ENCODE measurements at places on chromosomes 1 and 21.

GRCh38 chr21:44850208-44850800, 23.2 kb downstream of the PTTG1IP start:
- no peak overlapping the region for H3K27ac ChIP-seq
- 0 out of 2 replicates have a peak, but pooled peaks cover 1% of the 10 kb centered on the region for H3K4me1 ChIP-seq
- H3K4me3 ChIP-seq = no peak overlapping the region

- H3K27me3 ChIP-seq = no peaks in the 10 kb centered on the region
- no peaks in the 10 kb centered on the region for H3K4me1 ChIP-seq
- no peak overlapping the region for H3K27ac ChIP-seq
- DNase-seq = no peak
- H3K4me3 ChIP-seq = no peak overlapping the region
Measured at GRCh38 chr1:81585371-81585770, 215.4 kb upstream of the ADGRL2 start.

- H3K27ac ChIP-seq = no peak overlapping the region
- H3K27me3 ChIP-seq = peaks cover 2% of the 10 kb centered on the region
- no peak overlapping the region for H3K4me3 ChIP-seq
Measured at GRCh38 chr21:46092811-46093667, 4.9 kb upstream of the COL6A2 start.

GRCh38 chr1:155001425-155001674, 1.3 kb upstream of the ZBTB7B start:
- no peaks in the 10 kb centered on the region for H3K27me3 ChIP-seq
- H3K4me3 ChIP-seq = peak overlapping the region; percentile 93
- H3K36me3 ChIP-seq = no peaks in the 10 kb centered on the region
- no peak for DNase-seq

GRCh38 chr1:198848206-198848605, 209.4 kb downstream of the PTPRC start:
- H3K4me3 ChIP-seq = no peak overlapping the region
- H3K4me1 ChIP-seq = no peaks in the 10 kb centered on the region
- no peak overlapping the region for H3K27ac ChIP-seq
- no peaks in the 10 kb centered on the region for H3K27me3 ChIP-seq
- no peak for DNase-seq

DNA sequence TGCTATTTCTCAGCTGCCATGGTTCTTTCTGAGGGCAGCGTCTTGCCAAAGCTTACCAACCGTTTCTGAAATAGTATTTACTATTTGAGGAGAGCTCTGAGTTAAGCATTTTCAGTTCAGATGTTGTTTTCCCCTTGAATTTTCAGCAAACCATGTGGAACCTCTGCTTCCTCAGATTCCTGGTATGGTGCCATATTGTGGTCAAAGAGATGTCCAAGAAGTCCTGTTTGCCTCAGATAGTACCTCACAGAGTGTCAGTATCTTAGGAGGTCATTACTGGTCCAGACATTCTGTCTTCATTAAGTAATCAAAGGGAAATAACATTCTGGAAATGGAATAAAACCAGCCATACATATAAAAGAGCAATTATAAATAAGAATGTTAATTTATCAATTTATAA, 36.6 kb downstream of the VANGL2 start:
- H3K4me1 ChIP-seq = no peaks in the 10 kb centered on the region
- H3K27ac ChIP-seq = no peak overlapping the region
- no peak for DNase-seq
- H3K4me3 ChIP-seq = no peak overlapping the region

- DNase-seq = no peak
- H3K27me3 ChIP-seq = no peaks in the 10 kb centered on the region
- H3K4me3 ChIP-seq = no peak overlapping the region
Measured at GRCh38 chr1:114286179-114286578, 132.5 kb upstream of the SYT6 start.

- no peaks in the 10 kb centered on the region for H3K36me3 ChIP-seq
- no peak overlapping the region for H3K27ac ChIP-seq
- no peak overlapping the region for H3K4me3 ChIP-seq
- H3K4me1 ChIP-seq = no peaks in the 10 kb centered on the region
- DNase-seq = no peak
Measured at GRCh38 chr1:241462391-241462790, 57.2 kb downstream of the FH start.

GRCh38 chr1:27343639-27344025, 1.8 kb downstream of the SYTL1 start:
- H3K36me3 ChIP-seq = peaks cover 20% of the 10 kb centered on the region
- no peaks in the 10 kb centered on the region for H3K4me1 ChIP-seq
- peak overlapping the region; percentile 31 for H3K4me3 ChIP-seq
- no peaks in the 10 kb centered on the region for H3K27me3 ChIP-seq
- H3K27ac ChIP-seq = no peak overlapping the region

- H3K4me3 ChIP-seq = no peak overlapping the region
- DNase-seq = no peak
- no peaks in the 10 kb centered on the region for H3K4me1 ChIP-seq
- H3K27ac ChIP-seq = no peak overlapping the region
Measured at GRCh38 chr1:113534130-113534817, 144.0 kb downstream of the MAGI3 start.

DNA sequence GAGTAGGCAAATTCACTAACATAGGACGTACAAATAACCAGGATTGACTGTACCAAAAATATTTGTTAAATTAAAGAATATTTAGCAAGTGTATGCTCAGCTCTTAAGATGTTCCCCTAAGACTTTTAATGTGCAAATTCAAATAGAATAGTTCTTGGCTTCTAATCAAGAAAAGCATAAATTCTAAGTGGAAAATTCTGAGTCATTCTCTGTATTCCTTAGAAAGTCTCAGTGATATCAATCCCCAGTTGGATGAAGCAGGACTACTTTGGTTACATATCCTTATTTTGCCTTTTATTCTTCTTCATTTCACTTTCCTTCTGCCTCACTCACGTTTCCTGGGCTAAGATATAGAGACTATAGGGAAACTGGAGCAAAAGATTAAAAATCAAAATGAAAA, 130.2 kb downstream of the IFI44 start:
- H3K27ac ChIP-seq = no peak overlapping the region
- no peaks in the 10 kb centered on the region for H3K27me3 ChIP-seq
- H3K36me3 ChIP-seq = no peaks in the 10 kb centered on the region
- DNase-seq = no peak
- H3K4me1 ChIP-seq = no peaks in the 10 kb centered on the region
- no peak overlapping the region for H3K4me3 ChIP-seq

DNA sequence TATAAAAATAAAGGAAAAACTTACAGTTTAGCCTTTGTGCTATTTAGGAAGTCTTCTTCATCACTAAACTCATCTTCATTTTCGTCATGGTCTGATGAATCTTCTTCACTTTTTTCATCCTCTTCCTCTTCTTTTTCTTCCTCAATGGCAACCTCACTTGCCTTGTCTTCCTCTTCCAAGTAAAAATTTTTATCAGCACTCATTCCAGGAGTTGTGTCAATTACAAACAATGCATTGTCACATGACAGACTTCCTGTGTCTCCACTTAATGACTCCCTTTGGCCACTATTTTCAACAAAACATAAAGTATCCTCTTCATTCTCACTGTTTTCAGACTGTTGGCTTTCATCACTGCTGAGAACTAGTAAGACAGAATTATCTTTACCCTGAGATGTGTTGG, 2.8 kb downstream of the DNTTIP2 start:
- H3K36me3 ChIP-seq = peaks cover 59% of the 10 kb centered on the region
- no peak for DNase-seq
- H3K4me3 ChIP-seq = peak overlapping the region; percentile 22
- no peaks in the 10 kb centered on the region for H3K4me1 ChIP-seq
- no peaks in the 10 kb centered on the region for H3K27me3 ChIP-seq

GRCh38 chr1:230828421-230828820, 39.9 kb downstream of the C1orf198 start:
- no peak for DNase-seq
- no peaks in the 10 kb centered on the region for H3K36me3 ChIP-seq
- H3K4me1 ChIP-seq = no peaks in the 10 kb centered on the region
- H3K27ac ChIP-seq = no peak overlapping the region
- no peak overlapping the region for H3K4me3 ChIP-seq
- H3K27me3 ChIP-seq = no peaks in the 10 kb centered on the region

DNA sequence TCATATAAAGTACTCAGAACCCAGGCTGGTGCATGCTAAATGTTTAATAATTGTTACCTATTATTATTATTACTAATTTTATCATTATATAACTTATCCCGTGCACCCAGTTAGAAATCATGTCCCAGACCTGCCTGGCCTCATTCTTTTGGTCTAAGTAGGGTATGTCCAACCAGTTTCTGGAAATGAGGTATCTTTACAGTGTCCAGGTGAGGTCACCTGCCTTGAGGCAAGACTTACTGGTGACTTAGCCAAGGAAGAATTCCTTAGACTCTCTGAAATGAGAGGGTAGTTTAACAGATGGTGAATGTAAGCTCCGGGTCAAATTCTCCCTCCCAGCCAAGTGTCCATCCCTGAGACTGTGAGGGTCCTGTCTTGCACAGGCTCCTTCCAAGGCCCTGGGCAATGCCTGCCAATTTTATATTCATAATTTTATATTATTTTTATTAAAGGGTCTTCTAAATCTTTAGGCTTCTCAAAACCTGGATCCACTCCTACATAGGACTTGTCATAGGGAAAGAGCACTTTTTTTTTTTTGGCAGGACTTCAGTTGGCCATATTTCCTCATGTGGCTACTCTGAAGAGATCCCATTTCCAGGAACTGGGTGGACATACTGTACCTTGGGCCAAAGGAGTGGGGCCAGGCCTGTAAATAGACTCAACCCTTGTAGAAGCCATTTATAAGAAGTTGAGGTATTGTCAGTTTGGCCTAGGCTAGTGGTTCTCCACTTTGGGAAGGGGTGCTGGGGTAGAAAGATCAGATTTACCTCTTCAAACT, 96.7 kb upstream of the KCNA3 start:
- no peak overlapping the region for H3K27ac ChIP-seq
- H3K4me1 ChIP-seq = no peaks in the 10 kb centered on the region
- H3K36me3 ChIP-seq = no peaks in the 10 kb centered on the region
- no peaks in the 10 kb centered on the region for H3K27me3 ChIP-seq
- no peak overlapping the region for H3K4me3 ChIP-seq

DNA sequence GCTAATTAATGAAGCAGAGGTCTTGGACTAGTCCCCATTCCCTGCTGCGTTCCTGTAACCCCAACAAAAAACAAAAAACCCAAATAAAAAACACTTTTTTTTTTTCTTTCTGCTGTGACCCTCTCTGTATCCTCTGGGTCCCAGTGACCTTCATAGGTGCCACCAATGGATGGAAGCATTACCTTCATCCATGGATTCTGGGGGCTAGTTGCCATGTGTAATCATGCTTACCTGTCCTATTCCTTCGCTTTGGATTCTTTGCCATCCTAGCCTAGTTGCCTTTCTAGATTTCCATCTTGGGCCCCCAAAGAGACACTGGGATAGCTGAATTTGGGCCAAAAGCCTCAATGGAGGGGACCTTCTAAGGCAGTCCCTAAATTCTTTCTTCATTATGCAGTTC, 1208.7 kb downstream of the BRINP3 start:
- no peaks in the 10 kb centered on the region for H3K27me3 ChIP-seq
- H3K27ac ChIP-seq = no peak overlapping the region
- no peak overlapping the region for H3K4me3 ChIP-seq

GRCh38 chr1:39689635-39690034, 1.6 kb downstream of the HPCAL4 start:
- no peak overlapping the region for H3K27ac ChIP-seq
- no peaks in the 10 kb centered on the region for H3K4me1 ChIP-seq
- H3K36me3 ChIP-seq = no peaks in the 10 kb centered on the region
- peaks cover 87% of the 10 kb centered on the region for H3K27me3 ChIP-seq
- no peak for DNase-seq

GRCh38 chr1:65317866-65318653, 8.7 kb downstream of the DNAJC6 start:
- H3K36me3 ChIP-seq = no peaks in the 10 kb centered on the region
- no peak overlapping the region for H3K27ac ChIP-seq
- DNase-seq = no peak
- no peaks in the 10 kb centered on the region for H3K27me3 ChIP-seq
- H3K4me1 ChIP-seq = no peaks in the 10 kb centered on the region
- H3K4me3 ChIP-seq = no peak overlapping the region

DNA sequence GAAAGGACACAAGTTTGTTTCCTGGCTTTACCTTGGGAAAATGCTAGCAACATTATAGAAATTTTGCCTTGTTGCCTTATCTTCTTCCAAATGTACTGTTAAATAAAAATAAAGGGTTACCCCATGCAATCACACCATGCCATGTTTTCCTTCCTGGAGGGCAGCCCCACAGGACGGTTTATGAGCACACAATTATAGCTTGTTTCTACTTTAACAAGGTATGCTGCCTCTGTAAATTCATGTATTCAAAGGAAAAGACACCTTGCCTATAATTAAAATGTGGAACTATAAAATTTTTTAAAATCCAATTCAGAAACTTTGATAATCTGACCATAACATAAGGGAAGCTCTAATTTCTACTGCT, 63.4 kb downstream of the CAPN2 start:
- H3K36me3 ChIP-seq = peaks cover 79% of the 10 kb centered on the region
- H3K4me3 ChIP-seq = no peak overlapping the region
- H3K4me1 ChIP-seq = no peaks in the 10 kb centered on the region
- H3K27ac ChIP-seq = no peak overlapping the region
- no peaks in the 10 kb centered on the region for H3K27me3 ChIP-seq

Data from H9 (cell line).